ENCODE measurements at places on chromosomes 7 and 10.

GRCh38 chr10:15290671-15291070 is 80.4 kb downstream of the FAM171A1 start:
- DNase-seq = no peak

DNA sequence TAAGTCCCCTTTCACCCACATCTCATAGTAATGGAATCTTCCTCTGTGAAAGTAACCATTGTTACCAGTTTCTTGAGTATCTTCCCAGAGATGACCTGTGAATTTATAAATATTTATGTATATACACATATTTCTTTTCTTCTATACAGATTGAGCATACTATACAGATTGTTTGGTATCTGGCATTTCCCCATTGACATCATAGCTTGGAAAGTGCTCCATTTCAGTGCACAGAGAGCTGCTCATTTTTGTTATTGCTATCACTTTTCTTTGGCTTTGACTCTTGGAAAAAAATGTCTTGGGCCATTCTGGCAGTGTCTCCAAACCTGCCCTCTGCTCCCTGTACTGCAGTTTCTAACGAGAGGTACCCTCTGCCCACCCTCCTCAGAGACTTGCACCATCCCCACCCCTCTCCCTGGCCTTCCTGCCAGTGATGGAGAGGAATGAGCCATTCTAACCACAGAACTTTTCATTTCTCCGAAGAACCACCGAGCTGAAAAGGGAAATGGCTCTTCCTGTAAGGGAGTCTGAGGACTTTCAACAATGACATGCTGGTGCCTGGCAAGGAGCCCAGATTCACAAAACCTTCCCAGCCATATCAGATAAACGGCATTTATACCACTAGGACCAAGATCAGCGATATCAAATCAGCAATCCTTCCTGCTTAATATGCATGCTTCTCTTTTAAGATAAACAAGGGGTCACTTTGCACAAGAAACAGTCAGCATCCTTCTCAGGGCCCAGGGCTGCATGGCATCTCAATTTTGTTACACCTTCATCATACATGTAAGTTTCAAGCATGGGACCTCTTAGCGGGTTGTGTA is 19.7 kb upstream of the CCSER2 start:
- peak; percentile 30 for DNase-seq

- no peak for DNase-seq
Observed at GRCh38 chr7:127396184-127396583, 3.7 kb upstream of the ZNF800 start.

- no peak for DNase-seq
Observed at GRCh38 chr10:63464402-63465292, 1.1 kb downstream of the JMJD1C start.

GRCh38 chr10:101892782-101893391 is 49.3 kb upstream of the KCNIP2 start:
- no peak for DNase-seq

- DNase-seq = no peak
Observed at GRCh38 chr10:30510932-30511700, 77.1 kb downstream of the MAP3K8 start.

GRCh38 chr10:29434111-29434510 is 145.2 kb downstream of the LYZL1 start:
- no peak for DNase-seq

DNA sequence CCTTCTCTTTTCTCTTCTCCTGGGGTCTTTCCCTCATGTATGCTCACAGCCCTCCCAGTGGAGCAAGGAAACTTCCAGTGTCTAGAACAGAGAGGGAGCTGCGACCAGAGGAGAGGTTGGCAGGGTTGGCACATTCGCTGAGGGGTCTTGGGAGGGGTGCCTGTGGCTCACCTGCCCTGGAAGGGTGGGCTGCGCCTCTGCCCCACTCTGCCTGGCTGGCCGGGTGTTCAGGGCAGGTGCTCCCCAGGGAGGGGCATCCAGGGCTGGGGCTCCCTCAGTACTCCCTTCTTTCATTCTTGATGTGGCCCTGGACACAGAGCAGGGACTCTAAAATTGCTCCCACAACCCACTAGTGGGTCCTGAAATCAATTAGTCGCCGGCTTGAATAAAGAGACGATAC is 16.9 kb downstream of the SHH start:
- DNase-seq = no peak

DNA sequence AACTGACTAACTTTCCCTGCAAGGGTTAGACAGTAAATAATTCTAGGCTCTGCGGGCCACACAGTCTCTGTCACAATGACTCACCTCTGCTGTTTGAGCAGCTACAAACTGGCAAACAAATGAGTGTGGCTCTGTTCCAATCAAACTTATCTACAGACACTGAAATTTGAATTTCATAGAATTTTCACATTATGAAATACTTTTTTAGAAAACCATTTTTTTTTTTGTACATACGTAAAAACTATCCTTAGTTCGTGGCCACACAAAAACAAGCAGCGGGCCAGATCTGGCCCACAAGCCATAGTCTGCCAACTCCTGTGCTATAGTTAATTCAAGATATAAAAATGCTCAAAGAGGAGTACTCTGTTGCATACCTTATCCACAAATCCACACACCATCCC is 32.6 kb downstream of the PIP4K2A start:
- DNase-seq = peak; percentile 27

GRCh38 chr10:62093863-62094291 is 174.8 kb downstream of the RTKN2 start:
- no peak for DNase-seq

GRCh38 chr7:135164357-135165061 is 6.0 kb downstream of the CYREN start:
- DNase-seq = no peak

- DNase-seq = no peak
Observed at GRCh38 chr10:129108378-129108777, 358.7 kb upstream of the MGMT start.

DNA sequence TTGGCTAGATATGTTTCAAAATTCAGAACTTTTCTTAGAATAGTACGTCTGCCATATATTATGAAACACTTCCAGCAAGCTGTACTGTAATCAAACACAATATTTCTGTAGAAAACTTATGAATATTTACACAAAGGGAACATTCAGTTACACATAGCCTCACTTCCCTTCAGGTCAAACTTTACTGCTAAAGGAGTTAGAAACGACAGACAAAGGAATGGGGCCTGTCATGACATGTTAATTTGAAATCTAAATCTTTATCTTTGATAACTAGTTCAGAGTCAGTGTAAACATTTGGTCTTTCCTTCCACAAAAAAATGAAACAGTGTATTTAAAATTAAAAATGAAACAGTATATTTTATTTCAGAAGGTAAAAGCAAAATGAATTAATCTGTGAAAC is 1.0 kb upstream of the CROT start:
- DNase-seq = no peak

- no peak for DNase-seq
Observed at GRCh38 chr10:5561704-5562645, 37.2 kb downstream of the CALML3 start.

GRCh38 chr7:20241194-20241910 is 24.2 kb upstream of the MACC1 start:
- DNase-seq = no peak

- no peak for DNase-seq
Observed at GRCh38 chr10:74882427-74882826, 56.0 kb downstream of the KAT6B start.

GRCh38 chr7:112833082-112833481 is 42.9 kb upstream of the TMEM168 start:
- DNase-seq = no peak

DNA sequence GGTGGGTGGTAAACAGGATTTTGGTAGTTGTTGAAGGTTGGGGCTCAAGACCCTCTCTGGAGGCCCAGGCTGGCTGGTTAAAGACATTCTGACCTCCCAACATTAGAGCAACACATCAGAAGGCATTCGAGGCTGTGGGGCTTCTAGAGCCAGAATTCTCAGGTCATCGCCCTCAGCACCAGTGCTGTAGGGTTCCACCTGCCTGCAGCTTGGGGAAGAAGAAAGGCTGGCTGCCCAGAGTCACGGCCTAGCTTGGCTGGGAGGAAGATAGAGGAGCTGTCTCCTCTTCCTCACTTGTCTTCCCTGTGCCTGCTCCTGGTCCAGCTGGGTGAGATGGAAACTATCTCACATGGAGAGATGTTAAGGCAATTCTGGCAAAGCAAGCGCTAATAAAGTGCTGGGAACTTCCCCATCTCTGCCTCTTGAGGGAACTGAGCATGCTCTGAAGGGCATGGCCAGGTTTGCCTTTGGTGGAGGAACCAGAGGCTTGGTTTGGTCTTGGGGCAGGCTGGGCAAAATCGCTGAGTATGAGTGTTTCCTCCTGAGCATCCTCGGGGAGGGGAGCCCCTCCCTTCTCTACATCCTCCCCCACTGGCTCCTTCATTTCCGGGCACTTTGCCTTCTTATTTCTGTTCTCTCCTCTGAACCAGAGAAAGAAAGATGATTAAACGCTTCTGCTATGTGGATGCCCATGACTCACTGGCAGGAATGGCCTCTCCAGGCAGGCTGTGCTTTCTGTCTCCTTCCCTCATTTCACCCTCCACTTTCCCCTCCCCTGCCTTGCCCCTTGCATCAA is 509.0 kb upstream of the PODXL start:
- no peak for DNase-seq

- DNase-seq = no peak
Observed at GRCh38 chr7:25886387-25887240, 265.4 kb upstream of the NFE2L3 start.

GRCh38 chr7:22677680-22678079 is 49.3 kb upstream of the IL6 start:
- DNase-seq = no peak

- DNase-seq = no peak
Observed at GRCh38 chr7:67022511-67022910, 25.9 kb downstream of the TYW1 start.

- DNase-seq = no peak
Observed at GRCh38 chr10:106942035-106942662, 222.4 kb downstream of the SORCS1 start.

DNA sequence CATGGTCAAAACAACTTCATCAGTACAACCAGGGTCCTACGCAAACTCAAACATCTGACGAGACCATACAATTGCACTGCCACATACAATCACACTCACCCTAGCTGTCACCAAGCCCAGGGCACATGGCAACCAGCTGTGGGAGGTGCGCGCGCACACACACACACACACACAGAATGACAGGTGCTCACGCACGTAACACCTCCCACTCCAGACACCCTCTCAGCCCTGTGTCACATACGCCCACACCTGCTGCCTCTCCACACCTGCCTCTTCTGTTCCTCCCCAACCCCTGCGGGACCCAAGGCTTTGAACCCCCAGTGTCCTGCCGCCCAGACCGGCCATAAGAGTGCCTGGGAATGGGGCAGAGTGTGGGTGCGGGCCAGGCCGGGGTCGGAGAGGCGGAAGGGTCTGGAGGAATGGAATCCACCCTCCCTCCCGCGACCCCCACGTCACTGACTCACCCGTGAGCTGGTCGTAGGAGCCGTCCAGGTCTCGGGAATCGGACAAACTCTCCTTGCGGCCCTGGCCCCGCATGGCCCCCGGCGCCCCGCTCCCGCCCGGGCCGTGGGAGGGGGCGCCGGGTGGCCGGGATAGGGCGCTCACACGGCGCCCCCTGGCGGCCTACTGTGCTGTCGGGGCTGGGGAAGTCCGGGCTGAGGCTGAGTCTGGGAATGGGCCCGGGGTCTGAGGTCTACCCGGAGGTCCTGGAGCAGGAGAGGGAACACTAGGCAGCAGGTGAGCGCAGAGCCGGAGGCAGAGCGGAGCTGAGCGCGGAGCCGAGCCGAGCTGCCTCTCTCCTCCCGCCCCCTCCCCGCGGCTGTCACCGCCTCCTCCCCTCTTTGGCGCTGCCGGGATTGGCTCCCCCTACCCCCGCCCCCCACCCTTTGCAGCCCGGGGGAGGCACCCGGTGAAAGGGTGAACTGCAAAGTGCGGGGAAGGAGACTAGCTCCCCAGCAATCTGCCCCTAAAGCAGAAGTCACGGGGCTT is at the start of gene KCNIP2:
TSS of gene KCNIP2 (minus strand) at position 769 of the 990 bp plus-strand sequence. CDS start at position 537, 232 bp downstream.
- peak; percentile 68 for DNase-seq

DNA sequence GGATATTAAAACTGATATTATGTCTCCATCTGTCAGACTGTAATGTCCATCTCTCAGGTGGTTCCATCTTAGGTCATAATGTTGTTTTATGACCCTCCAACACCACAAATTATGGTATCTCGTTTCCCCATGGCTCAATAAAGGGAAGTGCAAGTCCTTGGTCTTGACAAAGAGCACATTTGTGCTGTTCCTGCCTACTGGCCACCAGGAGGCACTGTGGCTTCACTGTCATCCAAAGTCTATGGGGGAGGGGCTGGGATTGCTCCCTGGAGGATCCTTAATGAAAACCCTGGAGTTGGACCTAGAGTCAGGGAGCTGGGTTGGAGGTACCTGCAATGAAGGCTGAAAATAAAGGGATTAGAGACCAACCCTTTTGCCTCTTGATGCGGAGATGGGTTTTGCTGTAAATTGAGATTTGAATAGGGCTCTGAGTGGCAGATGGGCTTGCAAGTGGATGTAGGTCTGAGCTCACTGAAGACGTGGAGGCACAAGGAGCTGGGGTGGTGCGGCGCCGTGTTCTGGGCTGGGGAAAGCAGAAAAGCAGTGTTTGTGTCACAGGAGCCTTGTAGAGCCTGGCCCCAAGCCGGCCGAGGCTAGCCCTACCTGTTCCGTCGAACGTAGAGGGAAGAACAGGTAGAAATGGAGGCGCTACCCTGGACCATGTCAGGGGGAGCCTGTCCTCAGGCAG is 180.5 kb upstream of the PRSS58 start:
- no peak for DNase-seq

DNA sequence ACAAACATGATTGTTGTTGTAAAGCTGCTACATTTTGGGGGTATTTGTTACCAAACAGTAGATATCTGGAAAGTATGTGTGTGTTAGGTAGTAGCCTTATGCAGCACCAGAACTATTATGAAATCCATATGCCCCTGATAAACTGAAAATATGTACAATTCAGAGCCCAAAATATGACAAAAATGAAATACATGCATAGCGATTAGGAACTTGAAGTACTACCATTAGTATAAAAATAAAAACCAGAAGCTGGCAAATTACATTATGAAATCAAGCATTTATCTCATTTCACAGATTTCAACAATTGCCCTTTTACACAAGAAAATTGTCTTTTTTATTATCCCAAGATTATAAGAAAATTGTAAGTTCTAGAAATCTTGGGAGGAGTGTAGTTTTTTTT is 33.9 kb downstream of the SLC26A5 start:
- DNase-seq = no peak

GRCh38 chr7:9890092-9890491 is 1083.6 kb upstream of the PHF14 start:
- DNase-seq = no peak

GRCh38 chr10:75449382-75450074 is 18.1 kb downstream of the LRMDA start:
- DNase-seq = no peak

- DNase-seq = no peak
Observed at GRCh38 chr7:130436253-130436652, 4.6 kb downstream of the CEP41 start.

GRCh38 chr10:21293518-21294356 is 231.7 kb downstream of the SKIDA1 start:
- DNase-seq = no peak

Measured in stimulated activated CD4-positive, alpha-beta T cell treated with anti-CD3 and anti-CD28 coated beads, Interleukin-4, amount 100 ng/mL, for 1 hour (primary cell).